ENCODE measurements at places on chromosomes 6 and 20. TPM values are rescaled to one million over a fixed set of nuclear protein-coding genes. Genes with fewer than 3 reads are reported as not detected.

The NTSR1 gene
- 0.05 TPM for total RNA-seq

The CALHM4 gene
- total RNA-seq: not detected

The KIAA0408 gene
- total RNA-seq: not detected

The C6orf52 gene
- not detected for total RNA-seq

The SLC17A1 gene
- total RNA-seq: not detected

The CLPSL1 gene
- not detected for total RNA-seq

The HLA-G gene
- not detected for total RNA-seq

The MUC21 gene
- not detected for total RNA-seq

The BTN1A1 gene
- total RNA-seq: not detected

The HUS1B gene
- total RNA-seq: 1.5 TPM

The MEI4 gene
- total RNA-seq: not detected

The CNKSR3 gene
- total RNA-seq: 15.5 TPM

The HLA-DRA gene
- not detected for total RNA-seq

The PAK5 gene
- total RNA-seq: not detected

The RAET1E gene
- total RNA-seq: not detected

The SIRPD gene
- total RNA-seq: not detected

The SNAP25 gene
- not detected for total RNA-seq

The ELOVL4 gene
- total RNA-seq: 0.51 TPM

The KCNQ2 gene
- total RNA-seq: not detected

The TCP11 gene
- total RNA-seq: 0.28 TPM

The AVP gene
- total RNA-seq: not detected

The MACROD2 gene
- 0.85 TPM for total RNA-seq

The FAXC gene
- 0.34 TPM for total RNA-seq

The DCDC2 gene
- total RNA-seq: 1.0 TPM

The SIGLEC1 gene
- total RNA-seq: not detected

The HSPA1L gene
- 0.85 TPM for total RNA-seq

The HEY2 gene
- not detected for total RNA-seq

The FAM83C gene
- not detected for total RNA-seq

The UNC5CL gene
- total RNA-seq: 0.14 TPM

The TEAD3 gene
- total RNA-seq: 0.68 TPM

The ESR1 gene
- not detected for total RNA-seq

The C20orf202 gene
- not detected for total RNA-seq

The SLC35B3 gene
- total RNA-seq: 23.0 TPM

The PERP gene
- 24.8 TPM for total RNA-seq

The ATXN1 gene
- 14.3 TPM for total RNA-seq
